ENCODE measurements at places on chromosomes 16 and 17.

- peak; percentile 54 for DNase-seq
Measured at GRCh38 chr17:81230043-81230820, 7.5 kb upstream of the CEP131 start.

DNA sequence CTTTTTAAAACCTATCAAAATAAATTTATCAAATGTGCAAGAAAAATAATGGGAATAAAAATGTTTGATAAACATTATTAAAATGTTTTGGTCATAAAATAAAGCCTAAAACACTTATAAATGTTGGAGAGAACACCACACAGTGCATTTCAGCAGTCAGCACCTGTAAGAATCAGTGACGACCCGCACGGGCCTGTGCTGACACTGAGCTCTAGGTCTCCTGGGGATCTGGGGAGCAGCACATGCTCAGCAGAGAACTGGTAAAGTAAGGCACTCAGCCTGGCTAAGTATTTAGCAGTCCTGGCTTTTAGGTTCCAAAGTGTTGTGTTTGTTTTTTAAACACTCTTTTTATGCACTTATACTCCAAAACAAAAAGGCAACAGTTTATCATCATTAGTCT lies 46.9 kb downstream of the HELZ start:
- DNase-seq = no peak

DNA sequence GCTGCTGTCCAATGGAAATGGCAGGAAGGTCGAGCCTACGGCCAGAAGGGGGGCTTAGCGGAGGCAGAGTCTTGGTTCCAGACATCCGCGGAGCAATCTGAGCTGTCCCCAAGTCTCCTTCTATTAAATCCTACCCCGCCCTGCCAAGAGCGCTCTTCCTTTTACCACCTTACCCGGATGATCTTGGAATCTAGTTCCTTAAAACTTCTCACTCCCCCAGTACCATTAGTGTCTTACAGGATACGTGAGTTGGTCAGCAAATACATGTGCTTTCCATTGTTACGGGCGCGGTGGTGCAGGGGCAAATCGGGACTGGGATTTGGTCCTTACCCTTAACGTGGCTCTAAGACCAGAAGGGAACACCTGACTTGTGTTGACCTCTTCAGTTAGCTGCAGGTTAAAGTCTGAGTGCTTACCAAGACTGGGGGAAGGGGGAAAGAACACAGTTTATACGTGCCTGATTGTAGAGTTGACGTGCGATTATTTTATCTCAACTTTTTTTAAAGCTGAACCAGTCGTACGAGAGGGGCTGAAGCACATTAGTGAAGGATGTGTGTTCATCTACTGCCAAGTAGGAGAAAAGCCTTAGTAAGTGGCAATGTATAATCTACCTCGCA lies 495 bp downstream of the TXNDC17 start:
- no peak for DNase-seq

DNA sequence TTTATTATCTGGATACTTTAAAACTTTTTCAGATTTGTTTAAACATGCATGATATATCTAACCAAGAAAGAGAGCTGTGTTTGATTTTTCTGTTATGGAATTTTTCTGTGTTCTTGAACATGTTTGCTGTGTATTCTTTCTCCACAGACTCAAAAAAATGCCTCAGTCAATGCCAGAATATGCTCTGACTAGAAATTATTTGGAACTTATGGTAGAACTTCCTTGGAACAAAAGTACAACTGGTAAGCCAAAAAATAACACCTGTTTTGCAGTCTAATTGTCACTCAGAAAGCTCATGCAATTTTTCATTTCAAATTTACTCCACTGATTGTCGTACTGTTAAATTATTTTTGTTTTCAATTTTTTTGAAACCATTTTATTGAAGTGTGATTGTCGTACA lies 15.3 kb upstream of the ABCC11 start:
- DNase-seq = no peak

DNA sequence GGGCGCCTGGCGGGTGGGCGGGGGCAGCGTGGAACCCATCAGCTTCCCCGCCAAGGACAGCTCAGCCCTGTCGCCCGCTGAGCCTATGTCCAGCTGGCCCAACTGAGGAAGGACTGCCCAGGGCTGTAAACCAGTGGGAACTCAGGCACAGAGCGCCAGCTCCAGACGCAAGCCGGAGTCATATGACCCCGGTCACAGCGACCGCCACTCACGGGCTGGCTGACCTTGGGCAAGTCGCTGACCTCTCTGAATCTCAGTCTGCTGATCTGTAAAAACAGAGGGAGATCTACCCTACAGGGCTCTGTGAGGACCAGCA lies 170.0 kb downstream of the C16orf78 start:
- peak; percentile 89 for DNase-seq

- DNase-seq = no peak
Measured at GRCh38 chr16:28217326-28217725, 5.6 kb upstream of the XPO6 start.

GRCh38 chr16:85736921-85737320 lies 14.0 kb downstream of the C16orf74 start:
- DNase-seq = no peak

- DNase-seq = peak; percentile 65
Measured at GRCh38 chr17:78375401-78376151, 2.9 kb upstream of the PGS1 start.

GRCh38 chr17:34991606-34992005 lies 11.3 kb downstream of the LIG3 start:
- DNase-seq = no peak

DNA sequence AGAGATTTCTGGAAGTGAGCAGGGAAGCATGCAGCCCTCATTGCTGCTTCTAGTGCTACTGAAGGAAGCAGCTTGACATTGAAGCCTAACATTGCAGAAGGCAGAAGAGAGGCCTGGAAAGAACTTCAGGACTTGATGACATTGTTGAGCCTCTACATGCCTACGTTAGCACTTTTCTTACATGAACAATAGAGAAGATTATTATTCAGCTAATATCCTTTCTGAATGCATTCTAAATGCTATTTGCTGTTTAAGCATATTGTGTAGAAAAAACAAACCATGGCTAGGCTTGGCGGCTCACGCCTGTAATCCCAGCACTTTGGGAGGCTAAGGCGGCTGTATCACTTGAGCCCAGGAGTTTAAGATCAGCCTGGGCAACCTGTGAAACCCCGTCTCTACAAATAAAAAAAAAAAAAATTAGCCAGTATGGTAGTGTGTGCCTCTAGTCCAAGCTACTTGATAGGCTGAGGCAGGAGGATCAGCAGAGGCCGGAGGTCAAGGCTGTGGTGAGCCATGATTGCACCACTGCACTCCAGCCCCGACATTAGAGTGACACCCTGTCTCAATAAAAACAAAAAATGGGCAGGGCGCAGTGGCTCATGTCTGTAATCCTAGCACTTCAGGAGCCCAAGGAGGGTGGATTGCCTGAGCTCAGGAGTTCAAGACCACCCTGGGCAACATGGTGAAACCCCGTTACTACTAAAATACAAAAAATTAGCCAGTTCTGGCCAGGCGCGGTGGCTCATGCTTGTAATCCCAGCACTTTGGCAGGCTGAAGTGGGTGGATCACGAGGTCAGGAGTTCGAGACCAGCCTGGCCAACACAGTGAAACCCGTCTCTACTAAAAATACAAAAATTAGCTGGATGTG lies 2.2 kb upstream of the AURKB start:
- DNase-seq = no peak

GRCh38 chr16:4414187-4414917 lies 2.0 kb downstream of the CORO7 start:
- no peak for DNase-seq

DNA sequence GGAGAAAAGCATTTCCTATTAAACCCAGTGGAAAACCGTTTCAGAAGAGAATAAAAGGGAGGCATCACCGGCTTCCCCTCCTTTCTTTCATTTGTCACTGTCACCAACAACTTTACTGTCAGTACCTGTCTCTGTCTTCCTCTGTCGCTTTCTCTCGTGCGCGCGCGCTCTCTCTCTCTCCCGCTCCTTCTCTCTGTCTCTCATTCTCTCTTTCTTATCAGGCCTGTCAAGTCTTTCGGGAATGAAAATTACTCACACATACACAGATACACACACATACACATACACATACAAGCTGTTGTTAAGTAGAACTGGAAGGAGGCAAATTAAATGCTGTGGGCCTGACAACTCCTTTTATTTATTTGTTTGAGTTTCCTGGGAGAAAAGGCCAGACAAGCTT lies 17.6 kb downstream of the MYOCD start:
- DNase-seq = no peak

DNA sequence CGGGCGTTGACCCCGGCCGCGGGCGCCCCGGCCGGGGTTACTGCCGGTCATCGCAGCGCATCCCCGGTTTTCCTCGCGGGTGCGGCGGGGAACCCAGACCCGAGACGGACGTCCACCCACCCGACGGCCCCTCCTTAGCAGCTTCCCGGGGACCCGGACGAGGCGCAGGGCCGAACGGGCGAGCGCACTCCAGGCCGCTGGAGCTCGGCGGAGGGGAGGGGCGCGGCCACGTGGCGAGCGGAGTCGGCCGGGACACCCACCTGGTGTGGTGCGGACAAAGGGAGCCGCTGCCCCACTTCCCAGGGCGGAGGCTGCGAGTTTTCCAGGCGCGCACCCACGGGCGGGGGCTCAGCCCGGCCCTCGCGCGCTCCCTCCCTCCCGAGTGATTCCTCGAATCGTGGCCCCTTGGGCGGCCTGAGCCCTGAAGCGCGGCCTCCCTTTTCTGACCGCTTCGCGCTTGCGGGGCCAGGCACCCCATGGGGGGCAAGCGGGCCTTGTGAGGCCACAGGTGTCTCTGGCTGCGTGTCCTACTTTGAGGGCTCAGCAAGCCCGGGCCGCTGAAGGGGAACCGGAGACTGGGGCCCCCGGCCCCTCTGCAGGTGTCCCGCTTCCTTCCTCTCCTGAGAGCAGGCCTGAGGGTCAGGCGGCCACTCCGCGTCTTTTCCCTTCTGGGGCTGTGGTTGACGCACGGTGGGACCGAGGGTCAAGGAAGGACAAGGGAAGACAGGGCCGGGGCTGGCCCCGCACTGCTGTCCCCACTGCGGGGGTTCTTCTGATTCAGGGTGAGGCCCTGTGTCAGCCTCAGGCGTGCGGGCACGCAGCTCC lies 1.1 kb upstream of the FASN start:
- no peak for DNase-seq

DNA sequence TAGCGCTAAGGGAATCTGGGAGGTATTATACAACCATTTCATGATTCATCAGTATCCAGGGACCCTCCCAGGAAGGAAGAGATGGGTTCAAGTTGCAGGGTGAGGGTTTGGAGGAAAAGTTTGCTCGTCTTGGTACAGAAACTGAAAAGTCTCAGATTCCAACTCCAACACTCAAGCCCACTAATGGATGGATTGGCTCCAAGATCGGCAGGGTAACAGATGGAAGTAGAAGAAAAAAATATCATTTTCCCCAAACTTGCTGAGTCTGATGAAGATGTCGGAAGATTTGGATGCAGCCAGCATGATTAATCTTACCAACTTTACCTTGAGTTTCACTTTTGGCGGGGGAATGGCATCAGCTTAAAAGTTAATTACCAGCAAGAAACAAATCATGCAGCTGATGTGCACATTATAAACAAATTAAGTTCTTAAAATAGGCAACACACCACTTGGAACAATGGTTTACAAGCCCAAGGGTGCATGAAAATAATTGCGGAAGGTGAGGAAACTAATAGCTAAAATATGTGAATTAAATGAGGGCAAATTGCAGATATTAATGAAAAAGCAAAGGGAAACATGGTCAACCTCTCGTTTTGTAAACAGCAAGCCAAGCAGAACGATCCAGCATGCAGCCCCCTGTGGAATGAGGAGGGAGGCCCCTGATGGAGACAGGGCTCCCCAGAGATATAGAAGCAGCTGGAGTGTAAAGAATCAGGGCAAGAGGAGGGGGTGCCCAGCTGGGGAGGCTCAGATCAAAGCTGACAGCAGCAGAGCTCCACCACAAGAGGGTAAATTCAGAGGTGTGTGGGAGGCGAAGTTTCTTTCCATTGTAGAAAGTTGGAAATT lies 44.1 kb upstream of the GRIN2A start:
- no peak for DNase-seq

DNA sequence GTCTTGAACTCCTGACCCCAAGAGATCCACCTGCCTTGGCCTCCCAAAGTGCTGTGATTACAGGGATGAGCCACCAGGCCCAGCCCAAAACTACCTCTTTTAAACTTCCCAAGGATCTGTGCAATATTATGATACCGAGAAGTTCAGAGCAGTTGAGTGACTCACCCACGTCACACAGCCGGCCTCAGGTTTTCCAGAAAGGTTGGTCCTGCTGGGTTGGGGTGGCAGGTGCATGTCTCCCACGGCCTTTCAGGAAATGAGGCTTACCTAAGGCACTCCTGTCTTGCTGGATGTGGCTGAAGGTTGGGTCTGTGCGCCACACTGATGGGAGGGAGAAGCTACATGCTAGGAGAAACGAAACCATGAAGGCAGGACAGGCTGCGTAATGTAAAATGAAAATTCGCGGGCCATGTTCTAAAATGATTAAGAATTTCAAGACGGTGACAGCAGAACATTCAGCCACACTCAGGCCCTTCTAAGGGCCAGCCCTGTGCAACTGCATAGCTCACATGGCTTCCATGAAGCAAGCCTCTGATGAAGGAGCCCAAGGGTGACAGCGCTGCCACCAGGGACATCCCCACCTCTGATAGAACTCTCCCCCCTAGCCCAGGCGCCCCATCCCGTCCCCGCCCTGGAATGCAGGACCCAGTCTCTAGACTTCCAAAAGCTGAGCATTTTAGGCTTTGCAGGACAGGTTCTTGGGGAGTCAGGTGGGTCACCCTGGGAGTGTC lies 6.6 kb upstream of the GLIS2 start:
- no peak for DNase-seq

GRCh38 chr17:16494059-16494458 lies 2.1 kb upstream of the LRRC75A start:
- DNase-seq = no peak

GRCh38 chr17:45961206-45961605 lies 37.8 kb upstream of the STH start:
- DNase-seq = no peak

- no peak for DNase-seq
Measured at GRCh38 chr16:8730335-8730915, 56.0 kb downstream of the ABAT start.

DNA sequence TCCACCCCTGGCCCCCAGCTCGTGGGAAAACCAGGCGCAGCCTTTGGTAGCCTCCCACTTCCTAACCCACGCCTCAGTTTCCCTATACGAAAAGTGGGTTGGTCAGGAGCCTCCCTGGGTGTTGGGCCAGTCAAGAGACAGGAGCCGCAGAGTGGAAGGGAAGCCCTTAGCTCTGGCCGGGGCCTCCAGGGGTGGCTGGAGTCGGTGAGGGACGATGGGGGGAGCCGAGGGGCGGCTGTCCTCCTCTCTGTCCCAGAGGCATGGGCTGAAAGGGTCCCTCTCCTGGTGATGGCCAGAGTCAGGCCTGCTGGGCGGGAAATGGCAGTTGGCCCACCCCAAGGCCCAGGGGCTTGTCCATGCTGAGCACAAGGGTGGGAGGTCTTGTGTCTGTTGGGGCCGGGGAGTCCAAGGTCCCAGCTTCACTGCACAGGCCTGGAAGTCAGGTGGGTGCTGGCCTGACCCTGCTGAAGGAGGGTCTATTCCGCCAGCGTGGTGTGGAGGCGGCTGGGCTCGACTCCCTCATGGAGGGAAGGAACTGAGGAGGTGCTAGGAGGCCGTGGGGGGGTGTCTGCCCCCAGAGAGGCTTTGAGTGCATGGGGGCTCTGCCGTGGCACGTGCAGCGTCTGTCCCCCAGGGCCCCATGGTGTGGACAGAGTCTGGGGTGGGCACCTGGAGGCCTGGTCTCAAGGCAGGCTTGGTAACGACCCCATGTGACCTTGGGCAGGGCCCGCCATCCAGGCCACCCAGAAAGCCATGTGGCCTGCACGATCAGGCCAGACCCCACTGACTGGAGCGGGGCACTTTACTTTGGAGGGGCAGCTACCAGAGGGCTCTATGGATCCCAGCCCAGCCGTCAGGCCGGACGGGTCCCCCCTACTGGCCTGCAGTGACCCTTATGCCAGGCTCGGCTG lies 1.1 kb downstream of the SLC16A3 start:
- peak; percentile 26 for DNase-seq

GRCh38 chr16:69037373-69038160 lies 67.9 kb upstream of the HAS3 start:
- no peak for DNase-seq

Data from psoas muscle (tissue), 8 donors.